ENCODE measurements at places on chromosomes 5 and 9.

GRCh38 chr5:113249206-113249605 is 185.6 kb downstream of the TSSK1B start:
- DNase-seq, result no peak

- no peak for DNase-seq
Measured at GRCh38 chr9:114110180-114110579, 11.1 kb upstream of the KIF12 start.

DNA sequence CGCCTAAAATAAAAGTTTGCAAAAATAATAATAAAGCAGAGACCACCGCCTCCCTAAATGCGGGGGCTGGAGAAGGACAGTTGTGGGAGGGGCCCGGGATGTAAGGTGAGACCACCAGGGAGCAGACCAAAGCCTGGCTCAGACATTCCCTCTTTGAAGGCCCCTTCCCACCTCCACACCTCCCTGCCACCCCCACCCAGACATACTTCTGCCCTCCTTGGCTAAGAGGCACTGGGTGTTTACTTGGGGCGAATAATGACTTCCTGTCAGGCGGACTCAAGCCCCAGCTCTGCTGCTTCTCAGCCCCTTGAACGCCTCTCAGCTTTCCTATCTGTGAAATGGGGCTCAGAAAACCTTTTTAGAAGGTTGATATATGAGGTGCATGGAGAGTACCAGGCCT is 58.8 kb upstream of the GGTA1 start:
- peak; percentile 28 for DNase-seq

DNA sequence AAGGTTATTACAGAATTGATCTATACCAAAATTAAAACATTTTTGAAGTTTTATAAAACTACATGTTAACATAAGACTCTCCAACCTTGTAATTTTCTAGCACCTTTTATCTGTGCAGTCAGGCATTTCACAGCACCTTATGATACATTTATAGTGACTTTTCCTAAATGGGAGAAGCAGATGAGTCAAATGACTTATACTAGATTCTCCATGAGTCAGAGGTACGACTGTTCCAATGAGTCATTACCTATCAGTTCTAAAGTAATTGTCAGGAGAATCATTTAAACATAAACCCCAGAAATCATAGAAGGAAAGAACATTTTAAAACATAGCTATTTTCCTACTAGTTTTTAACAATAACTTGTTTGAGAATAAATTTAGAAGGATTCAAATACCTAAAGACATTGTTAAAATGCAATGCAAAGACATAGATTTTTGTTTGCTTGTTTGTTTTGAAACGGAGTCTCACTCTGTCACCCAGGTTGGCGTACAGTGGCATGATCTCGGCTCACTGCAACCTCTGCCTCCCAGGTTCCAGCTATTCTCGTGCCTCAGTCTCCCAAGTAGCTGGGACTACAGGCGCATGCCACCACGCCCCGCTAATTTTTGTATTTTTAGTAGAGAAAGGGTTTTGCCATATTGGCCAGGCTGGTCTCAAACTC is 34.7 kb upstream of the DMXL1 start:
- DNase-seq, result peak; percentile 34

- DNase-seq, result no peak
Measured at GRCh38 chr5:2194949-2195348, 312.2 kb upstream of the IRX4 start.

DNA sequence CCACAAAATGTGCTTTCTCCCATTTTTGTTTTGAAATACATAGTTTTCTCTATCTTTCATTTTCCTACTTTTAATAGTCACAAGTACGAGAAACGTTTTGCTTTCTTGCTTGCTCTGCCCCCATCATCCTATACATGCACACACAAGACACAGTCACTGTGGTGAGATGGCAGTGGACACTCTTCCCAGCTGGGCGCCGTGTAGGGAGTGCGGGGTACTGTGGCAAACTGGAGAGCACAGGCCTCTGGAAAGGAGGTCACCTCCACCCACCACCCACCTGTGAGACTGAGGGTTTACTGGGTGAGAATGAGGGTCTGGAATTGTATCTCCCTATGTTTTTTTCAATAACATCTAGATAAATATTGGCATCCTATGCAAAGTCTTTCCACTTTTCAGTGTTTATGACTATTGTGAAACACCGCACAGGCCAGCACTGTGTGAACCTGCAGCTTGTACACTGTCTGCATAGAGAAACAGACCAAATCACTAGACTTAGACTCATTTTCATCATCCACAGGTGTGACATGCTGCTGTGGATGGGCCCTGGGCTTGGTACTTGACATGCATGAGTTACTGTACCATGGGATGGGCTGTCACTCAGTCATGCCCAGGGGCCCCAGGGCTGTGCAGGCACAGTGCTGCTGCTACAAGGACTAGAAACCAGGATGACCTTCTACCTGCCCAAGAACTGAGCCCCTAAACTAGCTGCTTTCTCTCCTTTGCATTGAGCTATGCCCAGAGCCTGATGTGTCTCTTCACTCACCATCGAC is 118.1 kb upstream of the LMX1B start:
- DNase-seq, result no peak

DNA sequence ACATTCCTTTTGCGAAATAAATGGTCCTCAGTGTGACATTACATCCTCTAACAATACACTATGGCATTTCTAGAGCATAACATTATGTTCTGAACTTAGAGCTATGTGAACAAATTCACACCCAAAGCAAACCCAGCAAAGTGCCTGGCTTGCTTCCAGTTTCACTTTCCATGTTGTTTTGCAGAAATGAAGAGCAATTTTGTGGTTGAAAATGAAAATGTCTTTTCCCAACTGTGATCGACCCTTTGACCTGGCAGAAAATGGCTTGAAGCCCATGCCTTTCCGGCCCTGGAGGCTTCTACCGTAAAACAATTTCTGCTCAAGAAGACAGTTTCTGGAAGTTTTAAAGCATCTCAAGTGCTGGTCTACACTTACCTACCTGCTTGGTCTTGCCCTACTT is 344.7 kb upstream of the RGMB start:
- DNase-seq, result no peak

DNA sequence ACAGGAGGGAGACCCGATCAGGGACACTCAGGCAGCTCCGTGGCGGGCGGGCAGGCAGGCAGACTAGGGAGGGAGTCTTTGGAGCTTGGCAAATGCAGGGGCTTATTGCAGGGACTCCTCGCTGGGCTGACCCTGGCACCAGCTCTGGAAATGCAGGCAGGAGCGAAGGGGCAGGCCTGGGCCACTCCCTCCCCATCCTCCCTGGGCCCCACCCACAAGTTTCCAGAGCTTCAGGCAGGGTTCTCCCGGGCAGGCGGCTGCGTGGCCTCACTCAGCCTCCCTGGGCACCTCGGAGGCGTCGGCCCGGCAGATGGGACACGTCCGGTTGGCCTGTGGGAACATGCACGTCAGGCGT is 8.5 kb downstream of the RNF44 start:
- no peak for DNase-seq

DNA sequence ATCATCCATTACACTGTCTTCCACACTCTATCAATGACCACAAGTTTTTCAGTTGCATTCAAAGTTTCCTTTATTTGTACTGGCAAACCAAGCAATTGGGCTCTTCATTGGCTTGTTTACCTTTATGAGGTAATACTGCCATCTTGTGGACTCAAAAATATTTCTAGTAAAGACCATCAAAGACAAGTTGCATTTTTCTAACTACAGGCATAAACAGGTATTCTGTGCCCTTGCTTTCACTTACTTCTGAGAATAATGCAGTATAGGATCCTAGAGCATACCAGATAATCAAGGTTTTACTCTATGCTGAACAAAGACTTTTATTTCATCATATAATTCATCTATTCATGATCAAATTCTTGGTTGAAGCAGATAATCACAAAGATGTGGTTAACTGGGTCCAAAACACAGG is 173.7 kb upstream of the POU5F2 start:
- peak; percentile 64 for DNase-seq

DNA sequence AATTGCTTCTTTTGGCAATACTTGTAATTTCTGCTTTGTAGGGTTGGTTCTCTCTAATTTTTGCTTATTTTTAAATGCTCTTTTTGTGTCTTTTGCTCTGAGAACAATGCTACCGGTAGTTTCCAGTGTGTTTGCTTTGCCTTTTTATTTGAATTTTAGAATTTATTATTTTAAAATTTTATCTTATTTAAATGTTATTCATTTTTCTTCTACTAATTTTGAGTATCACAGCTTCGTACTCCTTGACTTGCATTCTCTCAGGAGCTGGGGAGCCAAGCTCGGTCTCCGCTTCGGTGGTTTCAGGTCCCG is 45.9 kb downstream of the ANXA2R start:
- no peak for DNase-seq

DNA sequence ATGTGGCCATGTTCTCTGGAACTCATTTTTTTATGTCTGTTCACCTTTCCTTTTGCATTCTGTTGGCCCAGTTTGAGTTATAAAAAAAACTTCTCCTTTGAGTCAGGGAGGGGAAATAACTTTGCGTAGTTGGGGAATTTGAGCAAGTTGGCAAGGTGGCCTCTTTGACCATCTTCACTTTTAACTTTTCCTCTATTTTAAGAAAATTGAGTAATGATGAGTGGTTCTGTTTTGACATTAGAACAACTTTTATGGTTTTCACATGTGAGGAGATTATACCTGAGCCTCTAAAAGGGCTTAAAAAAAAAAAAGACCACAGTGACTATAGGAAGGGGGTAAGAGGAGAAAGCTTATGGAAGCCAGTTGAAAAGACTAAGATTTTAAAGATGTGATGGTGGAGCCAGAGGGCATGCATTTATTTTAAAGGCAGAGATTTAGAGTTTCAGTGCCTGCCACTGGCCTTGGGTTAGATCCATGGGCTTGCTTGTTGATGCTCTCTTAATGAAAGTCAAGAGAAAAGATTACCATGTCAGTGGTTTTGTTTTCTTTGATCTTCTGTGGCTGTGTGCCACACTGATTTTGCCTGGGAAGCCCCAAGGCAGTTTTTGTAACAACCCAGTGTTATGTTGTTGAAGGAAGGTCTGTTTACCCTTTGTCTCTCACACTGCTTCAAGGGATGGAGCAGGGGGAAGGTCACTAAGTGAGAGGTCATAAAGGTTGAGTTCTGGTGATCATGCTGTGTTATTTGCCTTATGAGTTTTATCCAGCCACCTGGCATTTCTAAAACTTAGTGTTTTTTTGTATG is 219.7 kb upstream of the CD180 start:
- DNase-seq, result no peak

DNA sequence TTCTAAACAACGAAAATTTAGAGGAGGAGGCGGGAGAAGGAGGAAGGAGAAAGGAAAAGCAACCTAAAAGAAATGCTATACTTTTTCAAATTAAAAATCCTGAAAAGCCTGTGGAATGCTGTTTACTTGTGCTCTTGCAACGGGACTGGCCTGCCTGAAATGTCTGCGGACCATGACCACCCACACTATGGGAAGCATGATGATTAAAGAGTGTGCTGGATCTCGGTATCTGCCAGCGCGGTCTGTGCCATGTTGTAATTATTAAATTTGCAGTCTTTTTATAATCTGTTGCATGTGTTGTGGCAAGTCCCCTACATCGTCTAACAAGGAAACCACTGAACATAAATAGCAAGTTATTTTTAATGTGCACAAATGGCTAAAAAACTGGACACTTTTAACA is 111.4 kb downstream of the FANCC start:
- no peak for DNase-seq

GRCh38 chr5:169197343-169197742 is 103.6 kb downstream of the SLIT3 start:
- DNase-seq, result no peak

DNA sequence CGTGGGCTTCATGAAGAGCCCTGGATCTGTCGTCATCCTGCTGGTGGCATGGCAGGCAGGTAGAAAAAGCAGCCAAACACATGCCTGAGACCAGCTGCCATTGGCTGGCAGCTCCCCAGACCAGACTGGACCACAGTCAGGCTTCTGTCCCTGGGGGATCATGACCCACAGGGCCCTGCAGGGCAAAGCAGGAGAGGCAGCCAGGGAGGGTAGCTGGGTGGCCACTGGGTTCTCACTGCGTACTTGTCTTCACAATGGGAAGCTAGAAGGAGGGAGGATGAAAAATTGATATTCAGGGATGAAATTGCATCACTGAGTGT is 67.8 kb upstream of the GARNL3 start:
- no peak for DNase-seq

DNA sequence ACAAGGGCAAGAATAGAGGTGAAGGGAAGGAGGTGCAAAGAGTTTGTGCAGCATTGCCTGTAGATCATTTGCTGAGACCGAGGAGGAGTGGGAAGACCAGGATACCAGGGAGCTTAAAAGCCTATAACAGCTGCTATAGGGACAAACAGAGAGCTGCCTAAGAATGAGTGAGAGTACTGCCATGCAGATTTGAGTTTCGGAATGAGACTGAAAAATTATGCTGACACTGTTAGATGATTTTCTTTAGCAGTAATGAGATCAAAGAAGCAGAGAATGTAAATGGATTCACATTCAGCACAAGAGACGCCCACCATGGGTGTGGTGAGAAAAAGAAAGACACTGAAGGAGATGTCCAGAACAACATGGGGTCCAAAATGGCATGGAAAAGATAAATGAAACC is 69.7 kb downstream of the EPB41L4A start:
- DNase-seq, result no peak

DNA sequence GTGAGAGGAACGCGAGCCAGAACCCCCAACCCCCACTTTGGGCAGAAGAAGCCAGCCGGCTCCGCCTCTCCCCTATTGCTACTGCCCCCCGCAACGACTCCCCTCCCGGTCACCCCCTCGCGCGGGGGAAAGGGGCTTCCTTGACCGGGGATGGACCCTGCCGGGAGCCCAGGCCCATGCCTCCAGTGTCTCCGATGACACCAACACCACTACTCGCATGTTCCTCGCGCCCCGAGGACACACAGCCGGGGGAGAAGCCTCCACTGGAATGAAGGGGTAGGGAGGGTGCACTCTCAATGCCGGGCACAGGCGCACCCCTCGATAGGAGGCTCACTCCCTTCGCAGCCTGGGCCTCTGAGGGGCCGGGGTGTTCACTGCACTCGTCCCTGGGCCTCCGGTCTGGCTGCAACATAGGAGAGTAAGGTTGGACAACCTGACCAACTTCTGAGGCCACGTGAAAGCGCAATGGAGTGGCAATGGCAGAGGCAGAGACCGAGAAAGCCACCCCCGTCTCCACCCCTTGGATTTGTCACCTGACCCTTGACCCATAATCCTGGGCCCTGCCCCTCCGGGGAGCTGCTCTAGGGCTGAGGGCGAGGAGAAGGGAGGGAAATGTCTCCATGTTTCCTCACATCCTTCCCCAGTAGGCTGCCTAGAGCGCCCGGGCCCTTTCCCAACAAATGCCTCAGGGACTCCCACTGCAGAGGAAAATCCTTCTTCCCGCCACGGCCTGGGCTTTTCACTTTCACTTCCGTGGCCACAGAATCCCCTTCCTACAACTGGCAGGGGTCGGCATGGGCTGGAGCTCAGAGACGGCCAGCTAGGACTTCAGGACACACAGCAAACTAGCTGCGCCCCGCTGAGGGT is 1.1 kb upstream of the CNTFR start:
- peak; percentile 43 for DNase-seq

DNA sequence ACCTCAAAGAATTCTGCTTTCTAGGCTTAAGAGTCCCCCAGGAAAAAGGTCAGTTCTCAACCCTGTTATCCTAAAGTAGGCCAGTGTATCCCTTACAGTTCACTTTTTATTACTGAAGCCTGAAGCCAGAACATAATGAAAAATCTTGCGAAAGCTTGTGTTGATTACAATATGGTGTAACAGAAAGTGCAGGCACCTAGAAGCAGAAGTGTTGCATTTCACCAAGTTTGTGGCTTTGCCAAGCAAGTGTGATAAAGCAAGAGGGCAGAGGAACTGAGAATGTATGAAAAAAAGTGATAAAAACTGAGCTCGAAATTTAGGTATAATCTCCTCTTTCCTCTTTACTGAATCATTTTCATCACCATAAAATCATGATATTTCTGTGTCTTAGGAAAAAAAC is 26.2 kb downstream of the AGTPBP1 start:
- peak; percentile 89 for DNase-seq

Measured in NB4 (cell line).